Activated CD8-positive, alpha-beta memory T cell treated with anti-CD3 and anti-CD28 coated beads, Interleukin-2, amount 50 U/mL, for 4 hours (primary cell): ENCODE measurements at places on chromosomes 5 and 9.

- no peak for DNase-seq
These were observed 18.0 kb upstream of the PLEKHG4B start for GRCh38 chr5:73768-74502.

GRCh38 chr5:15757103-15757502, 257.1 kb downstream of the FBXL7 start:
- no peak for DNase-seq

- DNase-seq, result no peak
These were observed 279.5 kb downstream of the IRX1 start for GRCh38 chr5:3875144-3875543.

DNA sequence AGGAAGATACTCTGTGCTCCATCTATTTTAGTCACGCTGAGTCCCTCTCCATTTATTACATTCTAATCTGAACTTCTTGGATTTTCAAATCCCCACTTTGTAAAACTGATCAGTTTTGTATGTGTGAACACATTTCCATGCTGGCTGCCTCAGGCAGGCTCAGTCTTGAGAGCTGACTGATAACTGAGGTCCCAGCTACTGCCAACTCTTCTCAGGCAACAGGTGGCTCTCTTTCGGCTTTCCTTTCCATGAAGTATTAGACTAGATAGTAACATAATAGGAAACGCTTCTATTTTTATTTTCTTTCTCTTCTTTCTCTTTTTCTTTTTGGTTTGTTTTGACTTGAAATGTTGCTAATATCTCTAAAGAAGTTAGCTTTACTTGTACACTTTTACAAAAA, 138.4 kb downstream of the TARS1 start:
- no peak for DNase-seq

- no peak for DNase-seq
These were observed 2.7 kb downstream of the BNC2 start for GRCh38 chr9:16867576-16868311.

GRCh38 chr9:134403682-134404301, 77.5 kb downstream of the RXRA start:
- peak; percentile 32 for DNase-seq

DNA sequence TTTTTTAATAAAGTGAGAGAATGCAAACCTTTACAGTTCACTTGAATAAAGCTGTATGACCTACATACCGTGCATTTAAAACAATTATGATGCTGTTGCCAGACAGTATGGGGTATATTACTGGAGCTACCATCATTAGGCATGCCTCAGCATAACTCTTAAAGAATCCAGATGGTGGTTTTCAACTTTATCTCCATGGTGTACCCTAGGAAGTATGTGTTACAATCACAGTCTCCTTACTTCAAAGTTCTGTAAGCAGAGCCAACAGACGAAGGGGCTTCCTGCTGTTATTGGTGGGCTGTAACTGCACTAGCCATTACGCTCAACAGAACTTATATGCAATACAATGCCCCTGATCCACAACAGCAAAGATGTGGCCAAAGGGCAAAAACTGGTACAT, 803.3 kb downstream of the DTWD2 start:
- no peak for DNase-seq

- DNase-seq, result no peak
These were observed 64.0 kb downstream of the OTULIN start for GRCh38 chr5:14728459-14728938.

- no peak for DNase-seq
These were observed 93.3 kb downstream of the TLE1 start for GRCh38 chr9:81595887-81596543.

DNA sequence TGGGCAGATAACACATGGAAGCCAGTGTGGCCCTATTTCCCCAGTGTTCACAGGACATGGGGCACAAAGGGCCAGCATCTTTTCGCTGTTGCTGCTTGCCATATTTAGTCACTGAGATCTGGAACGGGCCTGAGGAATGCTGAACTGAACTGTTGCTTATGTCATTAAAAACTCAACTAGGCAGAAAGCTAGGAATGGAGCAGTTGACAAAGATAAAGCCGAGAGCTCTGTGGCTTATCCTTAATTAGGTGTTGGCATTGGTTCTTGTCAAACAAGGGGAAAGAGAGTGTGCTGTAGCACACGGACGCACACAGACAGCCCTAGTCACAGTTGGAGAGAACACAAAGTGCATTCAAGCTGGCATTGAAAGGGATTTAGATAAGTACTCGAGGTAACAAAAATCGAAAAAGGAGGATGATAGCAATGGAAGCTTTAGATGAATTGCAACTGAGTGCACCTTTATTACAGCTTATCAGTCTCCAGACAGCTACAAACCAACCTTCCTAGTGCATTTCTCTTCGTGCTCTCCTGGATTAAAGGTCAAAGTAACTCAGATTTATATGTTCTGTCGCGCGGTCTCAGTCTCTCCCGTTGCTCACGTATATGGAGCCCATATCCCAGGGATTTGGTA, 450.2 kb upstream of the ZNF608 start:
- no peak for DNase-seq

- DNase-seq, result no peak
These were observed 2.0 kb upstream of the TRIM14 start for GRCh38 chr9:98121058-98121457.

GRCh38 chr9:27527702-27528075, 1.9 kb downstream of the MOB3B start:
- DNase-seq, result no peak

DNA sequence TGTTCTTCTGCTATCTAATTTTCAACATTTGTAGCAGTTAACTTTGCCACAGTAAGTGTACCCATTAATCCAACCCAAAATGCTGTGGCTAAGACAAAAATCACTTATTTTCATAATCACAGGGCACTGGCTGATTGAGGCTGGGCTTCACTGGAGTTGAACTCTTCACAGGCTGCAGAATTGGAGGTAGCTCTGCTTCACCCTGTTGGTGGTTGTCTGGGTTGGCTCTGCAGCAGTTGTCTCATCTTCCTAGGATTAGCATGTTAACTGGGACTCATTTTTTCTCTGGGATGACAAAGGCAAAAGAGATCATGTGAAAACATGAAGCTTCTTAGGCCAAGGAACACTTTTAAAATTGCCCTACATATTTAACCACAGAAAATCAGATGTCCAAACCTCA, 518.9 kb downstream of the TLR4 start:
- no peak for DNase-seq

GRCh38 chr9:116496167-116496566, 190.9 kb upstream of the TRIM32 start:
- DNase-seq, result no peak

DNA sequence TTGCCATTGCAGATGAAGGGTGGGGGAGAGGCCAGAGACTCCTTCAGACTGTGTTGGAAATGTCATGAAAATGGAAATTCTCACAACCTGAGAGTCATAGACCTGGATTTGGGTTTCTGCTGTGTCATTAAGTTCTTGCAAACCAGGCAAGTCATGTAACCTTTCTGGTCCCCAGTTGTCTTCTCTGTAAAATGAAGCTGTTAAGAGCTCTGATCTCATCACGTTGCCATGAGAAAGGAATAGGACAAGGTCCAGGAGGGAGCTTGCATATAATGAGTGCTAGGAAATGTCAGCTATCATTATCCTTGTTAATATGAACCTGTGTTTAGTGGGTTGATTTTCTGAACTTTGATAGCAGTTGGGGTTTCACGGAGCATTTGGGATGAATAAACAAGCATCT, 59.1 kb downstream of the FGF1 start:
- DNase-seq, result no peak

DNA sequence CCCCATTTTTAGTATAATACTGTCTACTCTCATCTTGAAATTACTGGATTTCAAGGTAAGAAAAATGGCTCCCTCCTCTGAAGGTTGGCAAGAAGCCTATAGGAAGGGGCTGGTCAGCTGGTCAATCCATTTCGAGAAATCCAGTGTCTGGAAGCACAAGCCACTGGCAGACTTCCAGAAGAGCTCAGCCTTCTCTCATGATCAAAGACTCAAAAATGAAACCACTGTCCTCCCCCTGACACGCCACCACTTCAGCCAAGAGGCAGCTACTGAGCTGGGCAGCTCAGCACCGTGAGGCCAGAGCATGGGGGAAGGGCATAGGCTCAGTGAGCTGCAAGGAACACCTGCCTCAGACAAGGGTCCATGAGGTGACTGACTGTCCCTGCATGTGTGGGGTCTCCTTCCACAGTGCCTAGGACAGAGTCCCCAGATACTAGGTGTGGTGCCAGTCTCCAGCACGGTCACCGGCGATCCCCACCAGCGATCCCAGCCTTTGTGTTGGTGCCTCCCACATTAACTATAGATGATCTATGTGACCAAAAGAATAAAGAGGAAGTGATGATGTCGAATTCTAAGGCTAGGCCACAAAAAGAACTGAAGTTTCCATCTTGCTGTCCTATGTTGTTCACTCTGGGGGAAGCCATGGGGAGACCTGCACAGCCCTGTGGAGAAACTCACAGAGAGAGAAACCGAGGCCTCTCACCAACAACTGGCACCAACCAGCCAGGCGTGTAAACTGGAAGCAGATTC, 100.1 kb upstream of the LRRTM2 start:
- no peak for DNase-seq

DNA sequence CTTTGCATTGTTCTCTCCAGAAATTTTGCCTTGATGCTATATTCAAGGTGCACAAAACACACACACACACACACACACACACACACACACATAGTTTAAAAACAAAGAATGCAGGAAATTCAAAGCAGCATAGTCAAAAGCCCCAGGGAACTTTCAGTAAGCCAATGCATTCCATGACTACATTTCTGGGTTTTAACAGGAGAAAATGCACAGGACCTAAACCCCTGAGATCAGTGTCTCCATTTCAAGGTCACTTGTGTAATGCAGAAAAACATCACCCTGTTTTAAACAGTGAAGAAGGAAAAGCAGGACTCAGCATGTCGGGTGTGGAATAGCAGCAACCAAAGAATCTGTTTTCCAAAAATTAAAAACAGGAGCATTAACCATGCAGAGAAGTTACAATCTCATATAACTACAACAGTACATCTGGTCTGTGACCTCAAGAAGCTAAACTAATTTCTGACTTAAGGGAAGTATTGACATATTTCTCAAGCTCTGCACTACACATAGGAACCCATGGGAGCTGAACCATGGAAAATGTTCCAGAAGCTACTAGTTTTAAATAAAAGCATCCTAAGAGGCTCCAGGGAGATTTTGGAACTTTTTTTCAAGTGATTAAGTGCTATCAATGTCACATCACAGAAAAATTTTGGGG, 296.7 kb downstream of the HINT1 start:
- no peak for DNase-seq

DNA sequence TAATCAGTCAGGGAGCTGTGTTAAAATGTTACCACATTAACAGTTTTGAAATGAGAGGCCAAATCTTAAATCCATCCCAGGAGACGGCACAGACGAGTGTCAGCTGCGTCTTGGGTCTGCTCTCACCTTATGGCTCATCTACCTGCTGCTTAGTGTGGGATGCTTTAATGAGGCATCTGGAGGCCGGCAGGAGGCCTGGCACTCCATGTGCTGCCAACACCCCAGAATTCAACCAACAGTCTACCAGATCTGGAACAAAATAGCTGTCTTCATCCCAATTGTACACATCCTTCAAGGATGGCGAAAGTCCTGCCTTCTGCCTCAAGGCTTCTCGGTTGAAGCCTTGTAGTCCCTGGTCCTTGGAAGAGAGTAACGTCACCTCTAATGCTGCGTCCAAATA, 12.0 kb downstream of the PRKACG start:
- DNase-seq, result no peak

DNA sequence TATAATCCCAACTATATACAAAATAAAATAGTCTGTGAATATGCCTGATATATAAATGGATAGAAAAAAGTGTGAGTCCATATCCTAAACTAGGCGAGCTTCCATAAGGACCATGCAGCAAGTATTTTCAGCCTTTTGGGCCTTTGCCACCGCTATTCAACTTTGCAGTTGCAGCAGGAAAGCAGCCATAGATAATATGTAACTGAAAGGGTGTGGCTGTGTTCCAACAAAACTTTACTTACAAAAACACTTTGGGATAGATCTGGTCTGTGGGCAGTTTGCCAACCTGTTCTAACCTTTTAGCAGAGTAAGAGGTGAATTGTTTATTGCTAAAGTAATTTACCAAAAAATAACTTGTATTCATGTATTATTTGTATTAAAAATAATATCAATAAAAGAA, 127.8 kb upstream of the GPR151 start:
- no peak for DNase-seq

- no peak for DNase-seq
These were observed 45.8 kb upstream of the STK32A start for GRCh38 chr5:147189109-147189424.

DNA sequence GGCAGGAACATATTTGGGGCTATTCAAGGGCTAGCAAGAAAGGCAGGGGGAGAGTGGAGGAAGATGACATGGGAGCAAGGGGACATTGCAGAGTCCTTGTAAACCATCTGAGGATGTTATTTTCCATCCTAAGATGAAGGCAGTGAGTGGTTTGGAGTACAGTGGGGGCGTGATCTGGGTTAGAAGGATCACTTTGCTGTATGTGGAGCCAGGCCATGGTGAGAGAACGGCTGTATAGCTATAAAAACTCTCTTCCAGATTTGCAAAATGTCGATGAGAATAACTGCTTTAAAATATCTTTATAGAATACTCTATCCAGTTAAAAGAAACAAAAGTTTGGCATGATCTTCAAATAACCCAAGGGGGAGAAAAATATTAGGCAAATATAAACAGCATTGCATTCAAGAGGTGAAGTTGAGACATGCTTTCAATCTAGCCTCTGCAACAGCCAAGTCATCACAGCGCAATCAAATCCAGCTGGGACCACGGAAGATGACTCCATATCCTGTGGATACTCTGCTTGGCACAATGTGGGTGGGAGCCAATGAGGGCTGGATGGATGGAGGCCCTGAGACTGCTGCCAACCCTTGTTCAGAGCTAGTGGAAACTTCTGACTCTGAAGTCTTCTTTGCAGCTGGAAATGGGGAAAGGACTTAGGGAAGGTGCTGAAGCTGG, 111.5 kb upstream of the BASP1 start:
- DNase-seq, result no peak

DNA sequence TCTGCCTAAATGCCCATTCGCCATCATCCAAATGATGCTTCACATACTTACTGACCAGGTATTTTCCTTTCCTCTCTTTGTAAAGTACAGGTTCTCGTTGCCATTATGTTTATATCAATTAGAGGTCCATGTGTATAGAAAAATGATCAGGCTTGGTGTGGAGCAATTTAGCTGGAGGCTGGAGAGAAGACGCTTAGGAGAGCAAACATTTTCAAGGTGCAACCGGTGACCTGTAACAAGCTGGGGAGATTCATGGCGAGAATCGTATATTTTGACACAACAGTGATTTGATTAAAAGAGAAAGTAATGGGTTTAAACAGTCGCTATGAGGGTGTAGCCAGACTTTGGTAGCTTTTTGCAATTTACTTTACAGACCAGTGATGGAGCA, 170.9 kb upstream of the TBCA start:
- DNase-seq, result no peak

DNA sequence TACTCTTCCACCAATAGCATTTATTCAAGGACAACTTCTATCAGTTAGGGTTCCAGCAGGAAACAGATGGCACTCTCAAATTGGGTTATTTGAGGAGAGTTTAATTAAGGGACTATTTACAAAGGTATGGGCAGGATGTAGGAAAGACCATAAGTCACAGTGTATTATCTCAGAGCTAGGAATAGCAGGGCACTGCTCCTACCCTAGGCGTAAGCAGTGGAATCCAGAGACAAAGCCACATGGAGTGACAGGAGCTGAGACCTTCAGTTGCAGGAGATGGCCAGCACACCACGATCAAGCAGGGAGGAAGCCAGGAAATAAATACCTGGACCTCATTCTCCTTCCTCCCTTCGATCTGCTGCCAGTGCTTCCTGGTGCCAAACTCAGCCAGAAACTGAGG, 274.9 kb upstream of the SLC30A5 start:
- DNase-seq, result no peak

- DNase-seq, result no peak
These were observed 1941.1 kb upstream of the C9orf72 start for GRCh38 chr9:29514336-29514735.

- no peak for DNase-seq
These were observed 577.4 kb downstream of the ISL1 start for GRCh38 chr5:51960617-51961121.
